ENCODE measurements at places on chromosomes 16 and 17.

- DNase-seq, result no peak
Measured at GRCh38 chr16:64858076-64858475, 263.8 kb downstream of the CDH11 start.

DNA sequence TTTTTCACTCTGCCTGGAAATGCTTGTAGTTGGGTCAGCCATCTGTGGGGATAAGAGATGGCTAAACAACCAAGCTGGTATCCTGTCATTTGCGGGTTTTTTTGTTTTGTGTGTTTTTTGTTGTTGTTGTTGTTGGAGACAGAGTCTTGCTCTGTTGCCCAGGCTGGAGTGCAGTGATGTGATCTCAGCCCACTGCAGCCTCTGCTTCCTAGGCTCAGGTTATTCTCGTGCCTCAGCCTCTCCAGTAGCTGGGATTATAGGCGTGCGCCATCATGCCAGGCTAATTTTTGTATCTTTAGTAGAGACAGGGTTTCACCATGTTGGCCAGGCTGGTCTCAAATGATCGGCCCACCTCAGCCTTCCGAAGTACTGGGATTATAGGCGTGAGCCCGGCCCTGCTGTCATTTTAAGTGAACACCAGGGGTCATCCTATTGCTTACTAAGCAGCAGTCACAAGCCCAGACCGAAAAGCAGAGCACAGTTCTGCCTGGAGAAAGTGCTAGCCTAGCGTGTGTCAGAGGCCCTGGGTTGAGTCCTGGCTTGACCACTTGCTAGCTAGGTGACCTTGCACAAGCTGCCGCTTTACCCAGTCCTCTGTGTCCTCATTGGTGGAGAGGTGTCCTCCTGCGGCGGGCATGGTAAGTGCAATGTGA is 4.6 kb downstream of the SMCR8 start:
- DNase-seq, result peak; percentile 79

DNA sequence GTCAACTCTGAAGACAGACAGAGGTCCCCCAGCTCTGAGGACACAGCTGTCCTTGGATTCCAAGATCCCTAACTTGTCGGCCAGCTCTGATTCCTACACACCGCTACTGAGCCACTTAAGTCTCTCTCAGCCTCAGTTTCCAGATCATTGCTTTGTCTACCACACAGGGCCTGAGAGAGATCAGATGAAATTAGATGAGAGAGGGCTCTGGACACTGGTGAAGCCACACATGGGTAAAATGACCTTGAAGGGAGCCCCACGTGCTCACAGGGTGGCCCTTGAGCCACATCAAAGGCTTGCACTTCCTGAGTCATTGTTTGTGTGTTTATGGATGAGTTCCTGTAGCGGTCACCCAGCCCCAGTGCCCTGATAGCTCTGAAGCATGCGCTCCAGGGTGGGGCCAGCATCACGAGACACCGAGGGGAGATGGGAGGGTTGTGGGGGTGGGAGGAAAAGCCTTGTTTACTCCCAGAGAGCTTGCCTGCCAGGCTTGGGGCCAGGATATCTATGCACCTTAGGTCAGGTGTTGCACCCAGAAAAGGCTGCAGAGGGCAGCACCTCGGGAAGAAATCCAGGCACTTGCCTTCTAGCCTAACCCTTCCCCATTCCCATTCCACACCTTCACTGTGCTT is 32.7 kb upstream of the SLC6A2 start:
- no peak for DNase-seq

- DNase-seq, result no peak
Measured at GRCh38 chr17:18888766-18889290, 30.9 kb downstream of the PRPSAP2 start.

DNA sequence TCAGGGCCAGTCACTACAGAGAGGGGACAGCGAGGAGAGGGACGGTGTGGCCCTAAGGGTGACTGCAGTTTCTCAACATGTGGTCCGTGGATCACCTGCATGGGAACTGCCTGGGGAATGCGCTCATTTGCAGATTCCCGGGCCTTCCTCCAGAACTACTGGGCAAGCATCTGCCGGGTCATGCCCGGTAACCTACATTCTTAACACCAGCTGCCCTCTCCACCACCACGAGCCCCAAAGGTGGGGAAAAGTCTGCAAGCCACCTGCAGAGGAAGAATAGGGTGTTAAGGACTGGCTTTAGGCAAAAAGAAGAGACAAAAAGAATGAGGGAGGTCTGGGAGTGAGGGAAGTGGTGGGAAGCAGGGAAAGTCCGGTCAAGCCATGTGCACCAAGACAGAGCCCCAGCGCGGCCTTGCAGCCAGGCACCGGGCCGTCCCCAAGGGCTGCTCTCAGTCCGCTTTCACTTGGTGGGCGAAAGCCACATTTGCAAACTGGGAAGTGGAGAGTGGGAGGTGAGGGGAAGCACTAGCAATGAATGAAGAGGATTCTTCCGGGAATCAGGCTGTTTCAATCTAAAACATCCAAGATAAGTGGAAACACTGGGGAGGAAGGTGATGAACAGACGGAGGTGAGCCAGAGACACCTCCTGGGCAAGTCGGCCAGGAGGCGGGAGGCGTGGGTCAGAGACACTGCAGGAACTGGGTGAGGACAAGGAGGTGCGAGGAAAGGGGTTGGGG is 70.3 kb downstream of the N4BP1 start:
- no peak for DNase-seq

DNA sequence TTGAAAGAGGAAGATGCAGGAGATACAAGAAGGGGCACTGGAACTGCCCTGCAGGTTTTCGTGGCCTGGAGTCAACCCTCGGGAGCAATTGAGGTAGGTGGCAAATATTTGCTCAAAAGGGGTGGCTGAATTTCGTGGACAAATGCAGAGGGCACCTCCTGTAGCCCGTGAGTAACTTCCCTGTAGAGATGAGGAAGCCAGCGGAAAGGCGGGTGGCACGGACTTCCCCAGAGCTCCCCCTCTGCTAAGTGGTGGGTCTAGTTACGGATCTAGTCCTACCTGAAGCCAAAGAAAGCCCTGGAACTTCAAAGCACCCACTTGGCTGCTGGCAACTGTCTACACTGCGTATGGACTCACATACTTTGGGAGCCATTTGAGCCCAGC is 1.0 kb upstream of the ATP2C2 start:
- no peak for DNase-seq

DNA sequence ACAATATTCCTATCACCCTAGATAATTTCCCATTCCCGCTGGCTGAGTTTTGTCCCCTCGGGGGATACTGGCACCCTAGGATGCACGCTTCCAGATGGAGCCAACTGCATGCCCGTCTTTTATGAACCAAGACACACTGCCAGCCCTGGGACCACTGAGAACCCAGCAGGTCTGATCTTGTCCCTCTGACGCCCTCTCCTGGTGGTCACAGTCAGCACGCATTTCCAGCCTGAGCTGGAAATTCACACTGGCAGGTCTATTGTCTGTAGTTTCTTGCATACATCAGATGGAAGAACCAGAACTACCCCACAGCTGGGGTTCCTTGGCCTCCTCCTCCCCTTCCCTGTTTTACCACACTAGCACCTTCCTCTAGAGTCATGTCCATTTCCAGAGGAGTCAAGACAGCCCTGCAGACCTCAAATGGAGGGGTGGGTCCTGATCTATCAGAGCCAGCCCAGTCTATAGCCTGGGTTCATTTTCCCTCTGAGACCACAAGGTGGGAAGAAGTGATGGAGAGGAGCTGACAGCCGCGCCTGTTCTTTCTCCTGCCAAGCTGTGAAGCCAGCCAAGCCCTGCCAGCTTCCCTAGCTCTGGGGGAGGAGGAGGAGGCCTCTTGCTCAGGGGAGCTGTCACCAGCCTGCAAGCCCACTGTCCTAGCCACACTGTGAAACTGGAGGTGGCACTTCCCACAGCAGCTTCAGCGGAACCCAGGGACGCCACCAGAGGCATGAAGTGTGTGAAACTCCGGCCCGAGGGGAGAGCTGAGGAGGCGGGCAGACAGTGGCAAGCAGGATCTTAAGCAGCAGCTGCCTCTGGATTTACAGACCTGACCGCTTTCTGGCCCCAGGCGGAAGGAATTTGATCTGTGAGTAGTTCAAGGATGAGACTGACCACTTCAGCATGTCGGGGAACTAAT is 29.3 kb downstream of the MXRA7 start:
- peak; percentile 93 for DNase-seq

GRCh38 chr16:57530104-57530521 is 6.3 kb downstream of the CCDC102A start:
- peak; percentile 52 for DNase-seq

- no peak for DNase-seq
Measured at GRCh38 chr16:52405441-52405840, 141.5 kb downstream of the TOX3 start.

DNA sequence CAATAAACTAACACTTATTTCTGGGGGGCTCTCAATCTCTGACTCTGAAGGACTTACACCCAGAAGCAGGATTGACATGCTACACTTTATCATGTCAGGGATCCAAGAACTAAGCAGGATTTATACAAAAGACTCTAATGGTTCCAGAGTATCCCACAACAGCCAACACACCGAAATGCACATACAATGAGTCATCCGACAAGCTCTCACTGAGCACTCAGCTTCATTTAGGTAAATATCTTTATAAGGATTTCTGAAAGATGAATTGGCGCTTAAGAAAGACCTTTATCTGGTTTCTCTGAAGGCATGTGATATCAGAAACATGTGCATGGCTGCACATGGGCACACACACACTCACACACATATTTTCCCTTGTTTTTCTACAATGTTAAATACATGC is 77.2 kb downstream of the TOX3 start:
- DNase-seq, result no peak

GRCh38 chr17:58753026-58753425 is 2.6 kb upstream of the PPM1E start:
- no peak for DNase-seq

- no peak for DNase-seq
Measured at GRCh38 chr16:88976366-88977017, 515 bp downstream of the CBFA2T3 start.

- DNase-seq, result no peak
Measured at GRCh38 chr17:73718362-73718761, 74.1 kb upstream of the SDK2 start.

- peak; percentile 68 for DNase-seq
Measured at GRCh38 chr17:79042421-79043190, 18.6 kb downstream of the C1QTNF1 start.

DNA sequence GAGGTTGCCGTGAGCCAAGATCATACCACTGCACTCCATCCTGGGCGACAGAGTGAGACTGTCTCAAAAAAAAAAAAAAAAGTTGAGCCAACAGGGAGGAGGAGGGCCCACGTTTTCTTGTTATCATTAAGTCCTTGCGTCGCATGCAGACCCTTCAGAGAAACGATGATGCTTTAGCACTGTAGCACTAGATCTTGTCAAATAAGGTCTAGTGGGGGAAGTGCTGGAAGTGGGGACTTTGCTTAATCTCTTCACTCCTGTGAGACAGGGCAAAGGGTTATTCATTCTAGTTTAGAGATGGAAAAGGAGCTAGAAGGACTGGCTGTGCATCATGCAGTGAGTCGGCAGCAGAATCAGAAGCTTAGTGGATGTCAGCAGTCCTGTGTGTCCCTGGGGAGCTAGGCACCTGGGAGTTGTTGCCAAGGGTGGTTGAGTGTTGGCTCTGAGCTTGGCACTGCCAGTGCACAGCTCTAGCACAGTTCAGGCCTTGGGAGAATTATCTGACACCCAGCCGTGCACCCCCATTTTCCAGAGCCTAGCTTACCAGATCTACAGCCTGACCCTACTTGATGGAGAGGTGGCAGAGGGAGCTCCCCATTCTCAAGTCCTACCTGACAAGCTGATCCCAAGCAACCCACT is 33.4 kb upstream of the TBX2 start:
- DNase-seq, result no peak

GRCh38 chr17:33205552-33205951 is 87.5 kb downstream of the ASIC2 start:
- no peak for DNase-seq

DNA sequence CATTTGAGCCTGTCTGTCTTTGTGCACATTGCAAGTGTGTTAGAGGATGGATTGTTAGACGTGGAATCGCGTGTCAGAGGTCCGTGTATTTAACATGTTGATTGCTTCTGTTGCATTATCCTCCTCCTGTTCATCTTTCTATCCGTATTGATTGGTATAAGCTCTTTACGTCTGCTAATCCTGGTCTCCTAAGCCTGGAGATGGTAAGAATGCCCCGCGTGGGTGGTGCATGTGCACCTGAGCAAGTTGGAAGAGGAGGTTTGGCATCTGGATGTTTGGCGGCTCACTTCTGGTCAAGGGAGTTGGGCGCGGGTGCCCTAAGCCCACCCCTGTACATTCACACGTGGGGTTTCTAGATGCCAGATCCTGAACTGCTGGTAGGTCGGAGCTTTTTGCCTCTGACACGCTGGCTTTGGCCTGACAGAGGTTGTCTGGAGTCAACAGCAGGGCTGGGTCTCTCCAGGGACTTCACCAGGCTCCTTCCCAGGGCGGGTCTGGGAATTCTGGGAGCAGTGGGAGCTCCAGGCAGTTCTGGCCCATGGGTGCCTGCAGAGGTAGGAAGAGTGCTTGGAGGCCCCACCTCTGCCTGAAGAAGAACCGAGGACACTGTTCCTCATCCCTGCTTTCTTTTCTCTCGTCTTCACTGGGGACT is 107.3 kb downstream of the OR1D5 start:
- DNase-seq, result no peak

DNA sequence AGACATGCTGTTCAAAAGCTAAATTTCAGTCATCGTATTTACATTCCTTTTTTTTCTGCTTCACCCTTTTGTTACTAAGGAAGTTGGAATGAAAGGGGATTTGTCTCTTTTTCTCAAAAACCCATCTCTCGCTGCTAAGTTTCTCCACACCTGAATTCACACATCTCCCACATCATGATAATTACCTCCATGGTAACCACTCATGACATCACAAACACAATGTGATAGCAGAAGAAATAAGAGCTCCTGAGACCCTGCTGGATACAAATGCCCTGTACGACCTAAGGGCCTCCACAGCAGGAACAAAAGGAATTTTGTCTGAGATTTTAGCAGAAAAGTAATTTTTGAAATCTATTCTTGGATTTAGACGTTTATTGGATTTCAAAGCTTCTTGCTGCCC is 82.6 kb upstream of the GNAO1 start:
- no peak for DNase-seq

DNA sequence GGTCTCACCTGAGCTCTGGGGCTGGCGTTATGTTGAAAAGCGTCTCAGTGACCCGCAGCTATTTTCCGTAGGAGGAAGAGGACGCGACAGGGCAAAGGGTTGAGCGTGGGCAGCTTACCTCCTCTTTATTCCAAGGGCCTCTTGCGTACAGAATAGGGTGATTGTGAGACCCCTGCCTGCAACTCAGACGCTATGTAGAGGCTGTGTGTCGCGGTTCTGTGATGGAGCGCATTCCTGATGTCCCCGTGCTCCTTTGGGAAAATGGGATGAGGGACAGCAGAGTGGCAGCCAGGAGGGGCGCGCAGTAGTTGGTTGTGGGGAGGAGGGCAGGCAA is 531 bp upstream of the CDH8 start:
- DNase-seq, result no peak

GRCh38 chr16:31572821-31573220 is 45.1 kb downstream of the AHSP start:
- no peak for DNase-seq

DNA sequence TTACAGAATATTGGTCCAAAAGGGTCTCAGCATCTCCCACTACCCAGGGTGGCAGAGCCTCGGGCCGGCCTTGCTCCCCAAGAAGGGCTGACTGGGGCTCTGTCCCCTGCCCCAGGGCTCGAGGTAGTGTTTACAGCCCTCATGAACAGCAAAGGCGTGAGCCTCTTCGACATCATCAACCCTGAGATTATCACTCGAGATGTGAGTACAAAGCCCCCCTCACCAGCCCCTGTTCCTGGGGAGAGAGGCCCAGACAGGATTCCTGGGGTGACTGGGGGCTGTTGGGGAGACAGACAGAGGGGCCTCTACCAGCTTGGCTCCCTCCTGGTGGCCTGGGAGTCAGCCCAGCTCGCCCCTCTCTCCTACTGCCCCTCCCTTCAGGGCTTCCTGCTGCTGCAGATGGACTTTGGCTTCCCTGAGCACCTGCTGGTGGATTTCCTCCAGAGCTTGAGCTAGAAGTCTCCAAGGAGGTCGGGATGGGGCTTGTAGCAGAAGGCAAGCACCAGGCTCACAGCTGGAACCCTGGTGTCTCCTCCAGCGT is 6.1 kb upstream of the NLRC5 start:
- DNase-seq, result no peak

All from fibroblast of villous mesenchyme (primary cell).